ENCODE measurements at places on chromosomes 1 and 21. TPM values are rescaled to one million over a fixed set of nuclear protein-coding genes. Genes with fewer than 3 reads are reported as not detected.
A peak's percentile ranks its signal among the peaks of the same experiment; 100 is the strongest.

MYCL gene
- total RNA-seq = 35.1 TPM

DNA sequence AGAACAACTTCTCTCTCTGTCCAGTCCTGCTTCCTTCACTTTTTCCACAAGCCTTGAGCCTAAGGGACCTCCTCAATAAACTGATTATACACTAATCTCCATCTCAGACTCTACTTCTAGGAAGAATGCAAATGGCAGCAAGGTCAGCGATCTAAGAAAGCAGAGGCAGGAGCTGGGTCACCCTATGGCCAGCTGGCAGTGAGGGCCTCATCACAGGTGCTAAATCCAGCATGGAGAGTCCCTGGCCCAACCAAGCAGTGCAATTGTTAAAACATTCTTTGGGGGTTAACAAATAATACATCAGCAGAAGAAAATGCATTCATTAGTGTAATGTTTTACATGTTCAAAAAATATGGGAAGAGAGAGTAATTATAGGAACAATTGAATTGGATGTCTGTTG, 416.0 kb downstream of the SIPA1L2 start:
- no peak for DNase-seq

EMC1 gene
- total RNA-seq = 37.4 TPM

GCSAML gene
- total RNA-seq = 1.1 TPM

CFHR2 gene
- total RNA-seq = not detected

DNA sequence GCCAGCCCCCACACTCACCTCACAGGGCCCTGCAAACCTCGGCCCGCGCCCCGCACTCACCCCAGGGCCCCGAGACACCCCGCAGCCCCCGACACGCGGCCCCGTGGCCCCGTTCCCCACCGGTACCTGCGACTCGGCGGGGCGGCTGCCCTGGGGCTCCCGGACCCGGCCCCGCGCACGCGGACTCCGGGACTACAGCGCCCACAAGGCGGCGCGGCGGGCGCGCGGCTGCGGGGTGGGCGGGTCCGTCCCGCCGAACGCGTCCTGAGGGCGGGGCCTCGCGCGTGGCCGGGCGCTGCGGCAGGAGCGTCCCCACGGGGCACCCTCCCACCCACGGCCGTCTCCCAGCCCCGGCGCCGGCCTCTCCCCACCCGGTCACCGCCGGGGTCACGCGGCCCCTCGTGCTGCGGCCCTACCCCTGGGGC, at the start of gene SLC19A1:
Gene SLC19A1, minus strand, starts transcription at position 199 of the 425 bp plus-strand sequence. CDS start 4,481 bp downstream, outside the sequence.
- DNase-seq = no peak

GRCh38 chr1:68936530-68936929, 439.6 kb upstream of the DEPDC1 start:
- DNase-seq = no peak

GRCh38 chr1:232468249-232468648, 161.7 kb downstream of the SIPA1L2 start:
- no peak for DNase-seq

DNA sequence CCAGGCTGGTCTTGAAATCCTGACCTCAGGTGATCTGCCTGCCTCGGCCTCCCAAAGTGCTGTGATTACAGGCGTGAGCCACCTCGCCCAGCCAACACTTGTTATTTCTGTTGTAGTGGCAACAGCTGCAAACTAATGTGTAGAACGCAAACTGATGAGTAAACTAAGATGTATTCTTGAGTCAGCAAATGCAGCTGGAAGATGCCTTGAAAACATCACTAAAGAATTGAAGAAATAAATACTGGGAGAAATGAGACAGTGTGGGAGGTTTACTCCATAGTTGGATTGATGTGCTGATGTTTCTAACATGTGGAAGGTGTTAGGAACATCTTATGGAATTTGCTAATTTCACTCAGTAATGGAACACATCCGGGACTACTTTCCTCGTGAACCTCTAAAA, 61.3 kb upstream of the KCNE2 start:
- no peak for DNase-seq

- no peak for DNase-seq
These were observed 93.0 kb downstream of the UBE2U start for GRCh38 chr1:64296459-64296858.

- DNase-seq = no peak
These were observed 532.2 kb downstream of the MATN1 start for GRCh38 chr1:30191154-30191702.

GRCh38 chr1:64664299-64664698, 80.6 kb upstream of the RAVER2 start:
- no peak for DNase-seq

- DNase-seq = peak; percentile 99
These were observed at the start of the genes LYSMD1 and SCNM1 for GRCh38 chr1:151165738-151166504. Gene LYSMD1, minus strand, starts transcription at chr1:151165902. Its CDS starts 644 bp downstream, at chr1:151165258. Gene SCNM1, plus strand, starts transcription at chr1:151166144. Its CDS starts 9 bp downstream, at chr1:151166153.

TFF3 gene
- 6.8 TPM for total RNA-seq

DNA sequence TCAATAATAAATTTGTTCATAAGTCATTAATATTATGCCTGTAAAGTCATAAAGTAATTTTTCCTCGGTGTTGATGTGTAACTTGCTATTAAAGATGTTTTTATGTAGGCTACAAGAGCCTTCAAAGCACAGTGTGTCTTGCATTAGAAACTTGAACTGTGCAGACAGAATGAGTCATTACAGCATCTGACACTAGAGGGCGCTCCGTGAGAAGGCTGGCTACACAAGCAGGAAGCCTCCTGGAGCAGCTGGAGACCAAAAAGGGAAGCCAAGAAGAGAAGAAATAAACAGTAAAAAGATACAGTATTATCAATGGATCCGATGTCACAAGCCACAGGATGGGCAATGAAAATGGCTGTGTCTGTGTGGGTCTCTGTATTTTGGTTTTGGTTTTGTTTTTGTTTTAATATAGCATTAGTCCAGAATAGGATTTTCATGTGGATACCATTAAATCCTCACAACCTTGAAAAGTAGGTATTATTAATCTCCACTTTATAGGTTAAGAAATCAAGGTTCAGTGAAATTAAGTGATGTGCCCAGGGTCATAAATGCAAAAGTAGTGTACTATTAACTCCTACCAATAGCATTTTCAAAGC, 16.1 kb upstream of the LRRC8D start:
- peak; percentile 70 for DNase-seq

- DNase-seq = no peak
These were observed 55.4 kb downstream of the RUNX3 start for GRCh38 chr1:24874611-24875234.

TP53BP2 gene
- 42.8 TPM for total RNA-seq

DNA sequence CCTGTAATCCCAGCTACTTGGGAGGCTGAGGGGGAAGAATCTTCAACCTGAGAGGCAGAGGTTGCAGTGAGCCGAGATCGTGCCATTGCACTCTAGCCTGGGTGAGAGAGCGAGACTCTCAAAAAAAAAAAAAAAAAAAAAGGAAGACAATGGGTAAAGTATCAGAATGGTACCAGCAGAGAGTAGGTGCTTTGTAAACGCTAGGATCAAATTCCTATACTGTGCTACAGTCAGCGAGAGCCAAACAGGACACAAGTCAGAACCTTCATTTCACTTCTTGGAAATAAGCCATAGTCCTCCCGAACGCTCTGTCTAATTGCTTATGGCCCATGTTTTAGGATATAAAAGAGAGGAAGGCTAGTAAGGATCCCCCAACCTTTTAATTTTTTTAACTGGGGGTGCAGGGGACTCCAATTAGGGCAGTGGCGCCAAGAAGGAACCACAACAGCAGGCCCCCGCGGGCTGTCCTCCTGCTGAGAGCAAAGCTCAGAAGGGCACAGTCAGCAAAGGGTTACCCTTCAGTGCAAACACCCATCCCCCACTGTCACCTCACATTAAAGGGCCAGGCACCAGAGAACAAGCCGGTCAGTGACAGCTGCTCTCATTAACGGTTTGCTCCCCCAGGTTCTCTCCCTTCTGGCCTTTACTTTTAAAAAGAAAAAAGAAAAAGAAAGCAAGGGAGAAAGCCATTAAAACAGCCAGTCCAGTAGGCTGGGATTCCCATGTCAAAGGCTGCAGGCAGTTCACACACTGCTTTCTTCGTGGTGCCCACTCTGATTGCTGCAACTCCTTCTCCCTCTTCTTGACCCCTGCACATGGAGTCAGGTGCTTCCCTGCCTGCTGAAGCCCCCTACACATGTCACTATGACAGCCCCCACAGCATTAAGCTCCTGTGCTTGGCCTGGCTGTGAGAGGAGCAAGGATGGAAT, 69.4 kb downstream of the PLPP3 start:
- DNase-seq = no peak

NUCKS1 gene
- total RNA-seq = 287 TPM

CD48 gene
- 7.0 TPM for total RNA-seq

DNA sequence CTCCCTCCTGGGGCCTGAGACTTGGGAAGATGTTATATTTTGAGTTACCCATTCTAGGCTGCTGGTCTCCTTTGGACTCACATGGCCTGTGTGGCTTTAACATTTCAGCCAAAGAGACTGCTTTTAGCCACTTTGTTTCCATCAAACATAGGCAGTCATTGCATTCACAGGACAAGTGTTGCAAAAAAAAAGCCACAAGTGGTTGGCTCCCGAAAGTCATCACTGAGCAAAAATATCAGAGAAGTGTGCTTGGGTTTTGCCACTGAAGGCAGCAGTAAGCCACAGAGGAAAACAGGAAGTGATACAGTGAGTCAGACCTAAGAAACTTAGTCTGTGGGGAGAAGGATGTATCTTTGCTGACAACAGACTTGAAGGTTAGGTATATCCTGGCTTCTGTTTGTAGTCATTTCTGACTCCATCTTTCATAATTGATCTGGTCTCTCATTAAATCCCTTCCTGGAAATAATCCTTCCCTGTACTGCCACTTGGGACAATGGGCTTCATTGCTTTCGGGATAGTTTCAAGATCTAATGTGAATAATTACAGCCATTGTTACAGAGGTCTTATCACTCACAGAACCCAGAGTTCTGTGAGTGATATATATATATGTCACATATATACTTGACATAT, 80.9 kb downstream of the COLGALT2 start:
- DNase-seq = no peak

INAVA gene
- total RNA-seq = 10.1 TPM

MAP3K21 gene
- 2.6 TPM for total RNA-seq

- DNase-seq = no peak
These were observed 134.7 kb upstream of the TNR start for GRCh38 chr1:175877939-175878737.

GRCh38 chr1:25688390-25689119, 72.0 kb downstream of the MAN1C1 start:
- DNase-seq = no peak

RPS27 gene
- total RNA-seq = 3,498 TPM

DNA sequence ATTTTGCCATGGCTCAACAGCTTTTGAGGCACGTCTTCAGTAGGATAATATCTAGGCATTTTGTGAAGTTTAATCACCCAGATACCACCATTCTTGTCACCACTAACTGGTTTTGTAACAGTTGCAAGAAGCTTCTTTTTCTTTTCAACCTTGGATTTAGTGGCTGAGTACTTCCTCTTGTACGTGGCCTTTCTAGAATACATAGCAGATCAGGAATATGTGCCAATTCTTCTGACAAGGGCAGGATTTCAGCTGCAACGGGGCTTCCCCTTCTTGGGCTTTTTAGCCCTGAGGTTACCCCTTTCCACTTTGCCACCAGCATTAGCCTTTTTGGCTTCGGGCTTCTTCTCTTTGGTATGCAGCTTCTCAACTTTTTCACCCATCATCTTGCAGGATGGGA, 79.3 kb upstream of the WARS2 start:
- DNase-seq = no peak

GRCh38 chr1:39103328-39104157, 77.4 kb downstream of the NDUFS5 start:
- no peak for DNase-seq

GRCh38 chr1:3073489-3074296, 4.7 kb downstream of the PRDM16 start:
- DNase-seq = no peak

DNA sequence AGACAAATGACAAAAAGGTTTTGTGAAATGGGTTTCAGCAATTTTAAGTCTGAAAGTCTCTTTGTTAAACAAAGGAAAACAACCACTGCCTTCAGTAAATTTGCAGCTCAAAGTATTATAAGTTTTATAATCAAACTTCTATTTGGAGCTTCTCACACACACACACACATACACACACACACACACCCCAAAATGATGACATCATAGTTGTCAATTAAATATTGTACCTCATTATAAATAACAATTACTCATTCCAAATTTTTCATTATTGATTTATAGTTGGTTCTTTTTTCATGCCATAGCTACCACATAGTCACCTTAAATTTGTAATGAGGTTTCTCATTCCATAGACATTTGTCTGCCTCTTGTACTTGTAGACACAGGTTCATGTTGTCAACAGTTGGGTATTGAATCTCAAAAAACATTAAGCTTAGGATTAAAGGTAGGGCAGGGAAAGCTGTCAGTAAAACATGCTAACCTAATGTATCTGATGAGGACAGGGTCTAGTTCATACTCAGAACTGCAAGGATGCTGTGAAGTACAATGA, 2.4 kb upstream of the SERTAD4 start:
- no peak for DNase-seq

LENEP gene
- total RNA-seq = not detected

- no peak for DNase-seq
These were observed 72.3 kb downstream of the MPZL1 start for GRCh38 chr1:167794043-167794442.

CASQ2 gene
- total RNA-seq = 75.2 TPM

DNA sequence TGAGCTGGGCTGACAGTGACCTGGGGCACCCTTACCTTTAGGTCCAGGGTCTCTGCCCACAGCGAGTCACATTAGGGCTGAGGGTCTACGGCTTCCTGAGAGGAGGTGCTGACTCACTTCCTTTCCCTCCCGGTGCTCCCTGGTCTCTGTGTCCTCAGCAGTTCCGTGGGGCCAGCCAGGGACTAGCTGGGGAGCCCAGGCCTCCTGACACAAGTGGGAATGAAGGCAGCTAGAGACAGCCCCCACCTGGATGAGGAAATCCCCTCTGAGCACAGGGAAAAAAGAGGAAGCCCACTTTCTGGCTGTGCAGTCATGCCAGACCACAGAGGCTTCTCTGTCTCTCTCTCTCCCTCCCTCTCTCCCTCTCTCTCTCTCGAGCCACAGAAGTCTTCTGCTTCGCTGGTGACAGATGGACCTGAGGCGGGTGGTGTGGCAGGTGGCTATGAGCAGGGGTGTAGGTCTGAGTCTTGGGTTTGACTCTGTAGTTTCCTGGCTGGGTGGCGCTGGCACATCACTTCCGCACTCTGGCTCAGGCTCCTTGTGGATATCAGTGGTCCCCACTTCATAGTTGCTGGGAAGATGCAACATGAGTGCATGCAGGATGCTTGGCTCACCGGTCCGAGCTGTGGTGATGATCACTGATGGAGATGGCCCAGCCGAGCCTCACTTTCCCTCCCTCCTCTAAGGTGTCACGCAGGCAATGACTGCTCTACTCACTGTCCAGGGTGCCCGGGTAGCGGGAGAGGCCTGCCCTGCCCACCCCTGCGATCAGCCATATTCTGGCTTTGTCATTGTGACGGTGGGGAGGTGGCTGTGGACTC, 3.5 kb downstream of the SLC66A1 start:
- no peak for DNase-seq

- DNase-seq = no peak
These were observed 23.7 kb upstream of the ETV3 start for GRCh38 chr1:157161901-157162300.

Measured in urinary bladder (tissue), 4 donors.